K562 (cell line): ENCODE measurements at places on chromosomes 13 and 19. TPM values are rescaled to one million over a fixed set of nuclear protein-coding genes. Genes with fewer than 3 reads are reported as not detected.

GRCh38 chr13:97215325-97215724 is 6.8 kb upstream of the MBNL2 start:
- DNase-seq = no peak
- H3K27ac ChIP-seq = no peak overlapping the region
- H3K4me3 ChIP-seq = no peak overlapping the region
- no peaks in the 10 kb centered on the region for H3K27me3 ChIP-seq
- H3K36me3 ChIP-seq = no peaks in the 10 kb centered on the region
- no peaks in the 10 kb centered on the region for H3K4me1 ChIP-seq

Gene UBL5
- 489 and 520 TPM in 2 replicates for total RNA-seq

DNA sequence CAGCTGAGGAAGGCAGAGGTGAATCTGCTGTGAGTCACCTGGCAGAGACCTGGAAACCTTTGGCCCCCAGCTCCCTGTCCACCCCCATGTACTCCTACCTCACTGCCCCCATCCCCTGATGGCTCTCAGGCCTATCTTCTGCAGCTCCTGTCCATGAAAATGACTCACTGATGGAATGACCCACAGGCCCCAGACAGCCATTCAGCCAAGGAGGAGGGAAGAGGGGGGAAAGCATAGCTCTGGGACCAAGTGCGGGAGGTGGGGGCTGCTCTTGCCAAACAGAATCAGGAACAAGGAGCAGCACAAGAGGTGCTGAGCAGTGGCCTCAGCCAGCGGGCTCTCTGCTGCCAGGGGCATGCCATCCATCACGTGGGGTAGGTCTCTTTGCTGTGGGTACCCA is 111.4 kb upstream of the C1QTNF9B start:
- H3K4me1 ChIP-seq = no peaks in the 10 kb centered on the region
- no peaks in the 10 kb centered on the region for H3K36me3 ChIP-seq
- H3K4me3 ChIP-seq = no peak overlapping the region

GRCh38 chr19:2877398-2878331 is 10.5 kb downstream of the ZNF556 start:
- no peaks in the 10 kb centered on the region for H3K4me1 ChIP-seq
- no peak overlapping the region for H3K4me3 ChIP-seq
- H3K27ac ChIP-seq = no peak overlapping the region
- no peaks in the 10 kb centered on the region for H3K27me3 ChIP-seq
- H3K36me3 ChIP-seq = no peaks in the 10 kb centered on the region

Gene SPINT2
- total RNA-seq = 1.9 and 2.1 TPM in 2 replicates

Gene GPX4
- total RNA-seq = 383 and 392 TPM in 2 replicates

DNA sequence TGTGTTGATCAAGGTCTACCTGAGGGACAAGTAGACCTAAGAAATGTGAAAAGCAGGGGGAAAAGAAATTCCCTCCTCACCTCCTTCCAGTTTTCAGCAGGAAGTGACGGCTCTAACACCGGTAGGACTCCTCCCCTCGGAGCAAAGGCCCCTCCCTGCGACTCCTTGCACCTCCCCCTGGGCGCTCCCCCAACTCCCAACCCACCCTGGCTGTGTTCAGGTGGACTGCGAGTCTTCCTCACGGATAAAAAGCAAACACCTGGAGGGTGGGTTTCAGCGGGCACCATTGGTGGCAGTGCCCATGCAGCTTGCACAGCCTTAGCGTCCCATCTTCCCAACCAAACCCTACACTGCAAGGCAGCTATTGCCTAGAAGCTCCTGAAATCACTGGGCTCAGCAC is 124.5 kb downstream of the COL4A1 start:
- no peaks in the 10 kb centered on the region for H3K36me3 ChIP-seq
- H3K27ac ChIP-seq = no peak overlapping the region
- DNase-seq = no peak
- no peaks in the 10 kb centered on the region for H3K4me1 ChIP-seq

Gene TEKTIP1
- total RNA-seq = 0.29 and 0.66 TPM in 2 replicates

DNA sequence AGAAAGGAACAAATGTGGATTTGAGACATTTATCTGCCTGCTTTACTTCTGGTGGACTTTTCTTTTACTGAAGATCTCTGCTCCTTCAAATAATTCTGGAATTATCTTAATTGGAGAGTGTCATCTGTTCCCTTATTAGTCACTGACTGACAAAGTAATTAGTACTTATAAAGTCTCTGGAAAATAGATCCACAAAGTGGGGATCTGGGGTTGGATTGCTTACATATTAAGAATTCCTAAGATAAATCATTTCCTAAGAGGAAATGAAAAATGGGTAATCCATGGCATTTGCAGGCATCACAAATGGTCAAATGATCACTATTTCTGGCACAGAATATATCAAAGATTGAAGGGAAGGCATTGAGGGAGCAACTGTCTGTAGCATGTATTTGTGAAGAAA is 137.4 kb upstream of the SLITRK5 start:
- no peak overlapping the region for H3K27ac ChIP-seq
- no peaks in the 10 kb centered on the region for H3K36me3 ChIP-seq
- no peaks in the 10 kb centered on the region for H3K27me3 ChIP-seq
- no peaks in the 10 kb centered on the region for H3K4me1 ChIP-seq
